Esophagus mucosa (tissue), 1 donor: ENCODE measurements at places on chromosomes 7 and 10.

DNA sequence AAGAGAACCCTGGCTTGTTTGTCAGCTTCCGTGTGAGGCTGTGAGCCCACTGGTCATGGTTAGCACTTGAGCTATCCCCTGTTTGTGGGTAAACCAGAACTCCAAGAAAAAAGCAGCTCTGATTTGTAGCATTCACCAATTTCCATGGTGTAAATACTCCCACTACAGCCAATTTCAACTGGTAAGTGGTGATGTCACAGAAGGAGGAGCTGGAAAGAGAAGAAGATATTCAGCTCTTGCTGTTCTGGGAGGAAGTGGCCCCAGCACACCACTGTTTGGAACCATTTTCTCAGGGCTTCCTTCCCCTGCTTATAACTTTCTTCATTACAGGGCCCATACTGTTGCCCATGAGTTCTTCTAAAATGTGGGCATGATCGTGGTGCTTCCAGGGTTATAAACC, 500.1 kb upstream of the ZMIZ1 start:
- ATAC-seq, result no peak

DNA sequence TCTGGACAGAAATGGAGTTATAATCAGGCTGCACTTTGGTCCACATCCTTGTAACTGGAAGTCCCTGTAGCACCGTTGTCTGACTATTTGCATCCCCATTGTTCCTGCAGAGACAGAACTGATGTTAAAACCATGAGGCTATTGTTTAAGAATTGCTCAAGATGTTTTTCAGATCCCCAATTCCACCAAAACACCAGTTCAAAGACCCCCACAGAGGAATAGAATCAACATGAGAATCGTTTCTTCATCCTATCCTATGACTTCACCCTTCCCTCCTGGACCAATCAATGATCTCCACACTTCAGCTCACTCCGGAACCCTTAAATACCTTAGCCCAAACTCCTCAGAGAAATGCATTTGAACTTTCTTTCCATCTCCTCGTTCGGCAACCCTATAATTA, 57.1 kb upstream of the GRID1 start:
- no peak for ATAC-seq

DNA sequence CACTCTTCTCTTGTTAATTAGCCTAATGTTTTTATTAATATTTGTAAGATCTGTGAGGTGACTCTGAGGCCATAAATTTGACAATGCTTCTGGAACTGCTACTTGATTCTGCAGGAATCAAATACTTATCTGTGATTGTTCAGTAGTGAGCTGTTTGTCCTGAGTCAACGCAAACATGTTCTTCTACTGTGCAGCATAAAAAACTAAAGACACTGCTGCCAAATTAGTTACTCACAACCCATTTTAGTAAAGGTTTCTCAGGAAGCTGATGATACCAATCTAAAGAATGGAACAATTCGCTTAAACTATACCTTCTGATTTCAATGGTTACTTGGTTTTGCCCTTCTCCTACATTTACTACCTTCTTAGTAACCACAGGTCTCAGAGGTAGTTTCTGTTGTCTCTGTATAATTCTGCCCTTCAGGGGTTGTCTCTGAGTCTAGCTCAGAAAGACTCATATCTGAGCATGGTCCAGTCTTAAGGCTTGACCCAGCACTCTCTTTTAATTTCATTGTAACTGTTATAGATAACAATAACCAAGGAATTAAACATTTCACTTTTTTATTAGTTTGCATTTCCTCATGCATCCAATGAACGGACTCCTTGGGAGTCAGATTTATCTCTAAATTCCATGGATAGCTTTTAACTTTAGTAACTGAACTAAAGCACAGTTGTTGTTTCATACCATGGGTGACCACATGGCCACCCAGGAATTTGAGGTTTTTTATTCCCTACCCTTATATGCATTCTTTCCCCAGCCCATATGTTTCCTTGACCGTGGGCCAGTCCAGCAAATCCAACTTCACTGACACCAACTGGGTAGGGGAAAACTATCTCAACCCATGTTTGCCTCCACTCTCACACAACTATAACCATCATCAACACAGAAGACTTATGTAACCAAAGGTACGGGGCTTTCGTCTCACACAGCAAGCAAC, 309.5 kb upstream of the TEX47 start:
- ATAC-seq, result no peak

GRCh38 chr7:22787951-22788350, 34.7 kb downstream of the TOMM7 start:
- no peak for ATAC-seq

DNA sequence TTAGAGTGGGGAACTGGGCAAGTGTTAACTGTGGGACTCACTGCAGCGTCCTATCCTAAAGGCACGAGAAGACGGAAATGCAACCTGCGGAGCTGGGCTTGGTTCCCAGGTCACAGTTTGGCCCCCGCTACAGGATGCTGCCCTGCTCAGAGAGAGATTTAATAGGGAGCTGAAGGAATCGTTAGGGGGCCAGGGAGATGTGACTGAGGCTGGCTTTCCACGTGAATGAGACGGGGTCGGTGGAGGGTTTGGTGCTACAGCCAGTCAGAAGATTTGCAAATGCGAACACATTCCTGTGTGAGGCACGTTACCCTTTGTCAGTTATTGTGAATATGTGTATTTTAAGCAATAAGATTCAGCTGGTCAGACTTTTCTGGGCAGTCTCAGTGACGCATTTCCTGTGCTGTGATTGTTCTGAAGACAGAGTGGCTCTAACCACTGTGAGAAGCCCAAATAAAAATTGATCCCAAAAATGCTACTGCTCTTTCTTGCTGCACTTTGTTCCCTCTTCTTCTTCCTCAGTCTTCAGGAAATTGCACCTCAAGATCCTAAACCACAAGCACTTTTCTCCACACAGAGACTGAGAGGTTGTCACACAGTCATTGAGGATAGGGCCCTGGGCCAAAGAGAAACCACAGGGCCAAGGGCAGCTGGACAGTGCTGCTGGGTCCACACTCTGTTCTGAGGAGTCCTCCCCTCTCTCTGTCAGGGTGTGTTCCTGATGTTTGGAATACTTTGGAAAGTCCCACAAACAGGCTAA, 21.2 kb downstream of the CYP17A1 start:
- ATAC-seq, result peak; percentile 15

DNA sequence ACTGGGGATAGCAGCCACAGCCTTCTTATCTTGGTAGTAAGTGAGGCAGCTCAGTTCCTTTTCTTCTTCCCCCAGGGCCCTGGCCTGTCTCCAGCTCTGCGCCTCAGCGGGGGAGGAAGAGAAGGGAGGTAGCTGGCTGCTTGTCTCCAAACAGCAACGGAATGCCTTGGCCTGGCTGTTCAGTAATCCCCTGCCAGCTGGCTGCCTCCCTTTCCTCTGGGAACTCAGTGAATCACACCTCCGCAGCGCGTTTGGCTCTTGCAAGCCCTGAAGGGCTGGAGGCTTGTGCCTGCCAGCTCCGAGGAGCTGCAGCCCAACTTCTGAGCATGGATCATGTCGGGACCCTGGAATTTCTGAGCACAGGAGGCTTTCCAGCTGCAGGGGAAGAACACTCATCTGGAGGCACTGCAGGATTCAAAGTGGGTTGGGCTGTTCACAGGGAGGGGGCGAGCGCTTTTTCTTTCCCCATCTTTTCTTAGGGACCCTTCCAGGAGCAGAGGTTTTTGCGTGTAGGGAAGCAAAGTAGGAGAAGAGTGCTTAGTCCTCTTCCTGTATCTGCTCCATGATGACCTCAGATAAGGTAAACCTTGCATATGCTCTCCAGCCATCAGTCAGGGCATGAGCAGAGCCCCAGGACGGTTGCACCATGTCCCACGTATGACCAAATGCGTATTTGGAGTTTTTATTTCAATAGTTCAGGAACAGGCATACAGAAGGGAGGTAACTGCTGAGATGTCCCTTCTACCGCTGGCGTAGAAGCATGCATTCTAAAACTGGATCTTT, 253.2 kb upstream of the INHBA start:
- peak; percentile 87 for ATAC-seq

GRCh38 chr10:124723826-124724225, 20.4 kb downstream of the FAM53B start:
- no peak for ATAC-seq

DNA sequence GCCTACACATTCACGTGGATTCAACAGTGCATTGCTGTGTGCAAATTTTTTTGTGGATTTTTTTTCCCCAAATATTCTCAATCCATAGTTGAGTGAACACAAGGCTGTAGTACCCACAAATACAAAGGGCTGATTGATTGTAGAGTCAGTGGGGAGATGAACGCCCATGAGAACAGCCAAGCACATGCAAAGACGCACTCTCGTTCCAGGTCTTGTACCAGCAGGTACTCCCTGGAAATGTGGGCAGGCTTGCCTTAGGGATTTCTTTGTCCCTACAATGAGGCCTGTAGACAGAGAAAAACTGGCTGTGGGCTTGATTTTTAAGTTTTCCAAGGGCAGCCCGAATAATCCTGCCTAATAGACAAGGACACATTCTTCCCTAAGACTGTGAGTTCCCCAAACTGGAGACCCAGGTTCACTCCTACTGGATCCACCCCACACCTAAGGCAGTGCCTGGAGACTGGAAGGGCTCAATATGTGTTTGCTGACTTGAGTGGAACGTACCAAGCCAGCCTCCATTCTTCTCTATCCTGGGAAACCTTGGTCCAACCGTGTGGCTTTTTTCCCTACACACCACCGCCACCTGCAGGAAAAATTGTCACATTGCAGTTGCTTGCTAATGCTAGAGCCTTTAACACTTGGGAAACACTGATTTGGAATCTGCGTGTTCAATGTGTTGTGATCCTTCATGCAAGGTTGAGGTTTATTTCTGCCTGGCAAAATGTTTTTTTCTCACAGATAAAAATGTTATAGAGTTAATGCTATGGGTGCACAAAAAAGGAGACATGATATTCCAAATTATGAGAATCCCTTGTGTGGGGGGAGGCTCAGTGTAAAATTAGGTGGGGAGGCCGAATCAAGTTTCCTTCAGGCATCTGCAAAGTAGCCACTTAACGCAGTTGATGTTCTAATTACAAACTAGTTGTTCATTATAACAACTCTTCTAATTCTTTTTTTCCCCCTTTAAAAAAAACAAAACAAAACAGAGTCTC, 49.3 kb downstream of the PPP1R17 start:
- peak; percentile 86 for ATAC-seq

DNA sequence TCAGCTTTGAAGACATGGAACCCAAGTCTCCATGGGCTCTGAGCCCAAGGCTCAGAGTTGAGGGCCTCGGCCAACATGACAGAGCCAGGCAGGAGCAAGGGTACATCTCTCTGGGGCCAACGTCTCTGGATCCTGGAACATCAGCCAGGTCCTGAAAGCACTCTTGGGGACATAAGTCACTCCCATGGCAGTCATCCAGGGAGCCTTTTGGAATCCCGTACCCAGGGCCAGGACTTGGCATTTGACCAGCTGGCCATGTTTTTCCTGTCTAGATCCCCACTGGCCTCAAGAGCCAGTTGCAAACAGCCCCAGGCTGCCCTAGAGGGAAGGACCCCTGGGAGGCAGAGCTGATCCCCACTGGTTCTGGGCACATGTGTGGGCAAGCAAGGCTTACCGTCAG, 4.3 kb upstream of the CXCL12 start:
- ATAC-seq, result no peak

- no peak for ATAC-seq
These were observed 3.0 kb downstream of the BUB3 start for GRCh38 chr10:123157210-123157609.

DNA sequence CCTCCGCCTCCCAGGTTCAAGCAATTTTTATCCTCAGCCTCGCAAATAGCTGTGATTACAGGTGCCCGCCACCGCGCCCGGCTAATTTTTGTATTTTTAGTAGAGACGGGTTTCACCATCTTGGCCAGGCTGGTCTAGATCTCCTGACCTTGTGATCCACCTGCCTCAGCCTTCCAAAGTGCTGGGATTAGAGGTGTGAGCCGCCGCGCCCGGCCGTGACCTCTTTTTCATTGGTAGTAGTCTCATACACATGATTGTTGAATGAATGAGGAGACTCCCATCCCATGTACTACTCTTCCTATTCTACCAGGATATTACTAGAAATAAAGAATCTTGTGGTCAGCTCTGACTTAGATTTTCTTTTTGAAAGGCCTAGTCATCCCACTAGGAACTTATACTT, 56.8 kb downstream of the ARID5B start:
- ATAC-seq, result no peak

DNA sequence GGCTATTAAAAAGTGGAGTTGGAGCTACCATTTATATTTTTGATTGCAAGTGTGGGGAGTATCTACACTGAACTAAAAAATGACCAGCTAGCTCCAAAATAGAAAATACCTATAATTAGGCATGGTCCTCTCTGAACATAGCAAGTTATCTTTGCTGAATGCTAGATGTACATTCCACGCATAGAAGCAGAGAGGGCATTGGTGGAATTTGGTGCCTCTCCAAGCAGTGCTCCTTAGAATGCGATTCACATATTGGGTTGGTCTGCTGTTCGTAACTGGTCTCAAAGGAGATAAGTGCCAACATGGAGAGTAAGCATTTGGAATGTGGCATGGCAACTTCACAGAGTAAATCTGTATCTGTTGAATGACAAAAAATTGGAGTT, 196.2 kb downstream of the PTN start:
- ATAC-seq, result no peak

GRCh38 chr7:33673029-33673700, 232.2 kb upstream of the BMPER start:
- no peak for ATAC-seq

DNA sequence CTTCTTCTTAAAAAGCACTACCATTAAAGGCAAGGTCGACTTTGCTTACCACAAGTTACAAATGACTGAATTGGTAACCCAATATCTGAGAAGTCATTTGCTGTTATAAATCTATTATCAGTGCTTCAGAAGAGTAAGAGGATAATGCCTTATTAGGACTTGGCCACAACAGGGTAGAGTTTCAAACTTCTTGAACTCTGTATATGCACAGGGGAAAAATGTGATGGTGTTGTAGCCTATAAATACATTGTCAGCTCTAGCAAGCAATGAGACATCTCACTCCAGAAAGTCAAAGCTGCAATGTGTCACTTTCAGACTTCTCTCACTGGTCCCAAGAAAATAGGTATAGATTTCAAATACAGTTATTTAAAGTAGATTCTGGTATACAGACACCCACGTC, 9.3 kb downstream of the TFEC start:
- ATAC-seq, result no peak
